ENCODE measurements at places on chromosomes 11 and 22. TPM values are rescaled to one million over a fixed set of nuclear protein-coding genes. Genes with fewer than 3 reads are reported as not detected.

ZBTB16 gene
- not detected for total RNA-seq

MN1 gene
- 10.7 TPM for total RNA-seq

TEX54 gene
- not detected for total RNA-seq

GRCh38 chr11:34537636-34538035 lies 24.0 kb upstream of the ELF5 start:
- no peak for DNase-seq

DNA sequence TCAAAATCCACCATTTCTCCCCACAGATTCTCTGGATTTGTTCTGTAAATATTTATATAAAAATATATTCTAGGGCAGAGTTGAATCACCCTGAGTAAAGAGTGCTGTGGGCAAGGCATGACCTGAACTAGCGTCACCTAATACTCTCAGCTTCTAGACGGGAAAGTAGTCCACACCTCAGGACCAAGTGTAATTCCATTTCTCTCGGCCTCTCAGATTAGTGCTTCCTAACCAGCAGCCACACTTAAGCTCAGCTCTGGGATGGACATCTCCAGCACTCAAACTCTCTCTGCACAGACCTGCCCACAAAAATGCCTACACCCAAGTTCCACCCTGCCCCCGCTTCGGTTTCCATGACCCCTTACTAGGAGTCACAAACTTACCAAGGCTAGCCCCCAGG lies 5.3 kb downstream of the SPTBN2 start:
- no peak for DNase-seq
